ENCODE measurements at places on chromosomes 13 and 19.

DNA sequence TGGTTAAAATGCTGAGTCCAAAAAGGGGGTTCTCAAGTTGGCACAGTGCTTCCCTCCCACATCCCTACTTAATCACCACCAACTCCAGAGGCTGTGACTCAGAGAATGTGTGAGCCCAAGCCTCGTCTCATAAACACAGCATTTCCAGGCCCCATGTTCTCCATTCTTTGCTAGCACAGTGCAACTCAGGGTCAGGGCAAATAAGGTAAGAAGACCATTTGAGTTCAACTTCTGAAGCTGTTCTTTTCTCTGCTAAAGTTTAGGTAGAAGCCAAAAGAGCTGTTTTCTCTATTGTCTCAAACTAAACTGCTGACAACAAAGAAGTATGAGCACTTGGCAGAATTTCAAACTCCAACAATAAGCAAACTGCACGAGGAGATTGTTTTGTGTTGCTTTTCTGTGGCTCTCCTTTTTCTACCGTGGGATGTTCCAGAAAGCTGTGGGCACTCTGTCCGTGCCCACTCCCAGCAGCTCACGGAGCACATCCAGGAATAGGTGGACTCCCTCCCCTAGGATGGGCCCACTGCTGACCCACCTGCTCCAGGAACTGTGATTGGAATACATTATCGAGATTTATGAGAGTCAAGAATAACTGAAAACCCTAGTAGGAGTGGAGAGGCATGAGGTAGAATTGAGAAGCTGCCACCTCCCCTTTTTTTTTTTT lies 494.3 kb downstream of the COG6 start:
- DNase-seq, result no peak

DNA sequence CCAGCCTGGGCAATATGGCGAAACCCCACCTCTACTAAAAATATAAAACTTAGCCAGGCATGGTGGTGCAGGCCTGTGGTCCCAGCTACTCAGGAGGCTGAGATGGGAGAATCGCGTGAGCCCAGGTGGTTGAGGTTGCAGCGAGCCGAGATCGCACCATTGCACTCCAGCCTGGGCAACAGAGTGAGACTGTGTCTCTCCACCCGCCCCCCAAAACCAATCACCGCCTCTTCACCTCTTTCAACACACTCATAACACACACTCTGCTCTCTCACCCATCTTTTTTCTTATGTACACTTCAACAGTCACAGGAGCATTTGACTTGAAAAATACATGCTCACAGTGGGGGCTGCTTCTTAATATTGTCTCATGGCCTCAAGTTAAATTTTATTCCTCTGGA lies 76.8 kb downstream of the ESD start:
- DNase-seq, result no peak

- DNase-seq, result no peak
Measured at GRCh38 chr19:29380581-29380980, 145.2 kb upstream of the VSTM2B start.

- no peak for DNase-seq
Measured at GRCh38 chr13:41645331-41645730, 188.0 kb downstream of the RGCC start.

GRCh38 chr13:46982856-46983582 lies 86.2 kb upstream of the HTR2A start:
- no peak for DNase-seq

- DNase-seq, result no peak
Measured at GRCh38 chr13:48879432-48879831, 96.3 kb upstream of the FNDC3A start.

DNA sequence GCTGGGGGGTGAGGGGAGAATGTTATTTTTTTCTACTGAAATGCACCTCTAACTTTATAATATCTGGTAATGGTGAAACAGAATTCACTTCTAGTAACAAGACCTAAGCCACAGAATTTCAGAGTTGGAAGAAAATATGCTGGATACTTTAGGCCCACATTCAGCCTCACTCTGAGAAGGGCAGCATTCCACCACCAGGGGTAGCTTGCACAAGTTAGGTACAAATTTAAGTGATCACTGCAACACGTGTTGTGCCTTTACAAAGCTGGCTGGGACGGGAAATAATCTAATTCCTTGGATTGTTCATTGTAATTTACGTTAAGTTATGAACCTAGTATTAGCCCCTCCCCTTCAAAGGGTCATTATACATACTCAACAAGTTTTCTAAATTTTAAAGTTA lies 192.3 kb downstream of the RGCC start:
- DNase-seq, result no peak

- no peak for DNase-seq
Measured at GRCh38 chr13:88063741-88064140, 392.6 kb downstream of the SLITRK5 start.

GRCh38 chr13:40158218-40158617 lies 502.8 kb downstream of the COG6 start:
- DNase-seq, result no peak

GRCh38 chr13:80164462-80164861 lies 176.5 kb downstream of the SPRY2 start:
- DNase-seq, result no peak

GRCh38 chr13:66305961-66306617 lies 924.0 kb downstream of the PCDH9 start:
- no peak for DNase-seq

DNA sequence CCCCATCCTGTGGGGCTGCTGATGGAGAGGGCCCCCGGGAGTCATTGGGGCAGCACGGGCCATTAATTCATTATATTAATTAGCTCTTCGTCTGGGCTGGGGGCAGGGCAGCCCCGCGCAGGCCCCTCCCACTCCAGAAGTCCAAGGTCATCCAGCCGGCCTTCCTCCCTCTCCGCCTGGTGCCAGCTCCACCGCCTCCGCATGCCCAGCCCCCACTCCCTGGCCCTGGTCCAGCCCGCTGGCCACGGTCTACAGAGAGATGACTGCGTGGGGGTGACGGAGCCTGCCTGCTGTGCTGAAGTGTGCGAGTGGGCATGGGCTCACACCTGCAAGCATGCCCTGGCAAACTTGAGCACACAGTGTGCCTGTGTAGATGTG lies 8.8 kb downstream of the IGLON5 start:
- DNase-seq, result no peak

DNA sequence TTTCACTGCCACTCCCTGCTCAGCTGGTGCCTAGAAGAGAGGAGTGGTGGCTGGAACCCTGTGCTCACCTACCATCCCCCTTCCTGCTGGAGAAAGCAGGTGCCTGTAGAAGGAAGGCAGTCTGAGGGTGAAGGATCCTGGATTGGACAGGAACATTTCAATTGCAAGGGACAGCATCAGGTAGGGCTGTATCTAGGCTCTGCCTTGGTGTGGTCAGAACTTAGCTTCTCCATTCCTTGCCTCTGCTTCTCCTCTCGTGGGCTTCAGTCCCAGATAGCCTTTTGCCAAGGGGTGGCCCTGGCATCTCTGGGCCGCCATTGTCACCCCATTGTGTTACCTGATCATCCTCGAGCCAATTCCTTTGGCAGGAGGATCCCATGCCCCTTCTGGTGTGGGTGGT lies 73.2 kb upstream of the KCTD15 start:
- DNase-seq, result no peak

- DNase-seq, result no peak
Measured at GRCh38 chr19:1068009-1069001, 1.3 kb downstream of the ARHGAP45 start.

- DNase-seq, result no peak
Measured at GRCh38 chr13:111171629-111172028, 56.5 kb downstream of the ARHGEF7 start.

DNA sequence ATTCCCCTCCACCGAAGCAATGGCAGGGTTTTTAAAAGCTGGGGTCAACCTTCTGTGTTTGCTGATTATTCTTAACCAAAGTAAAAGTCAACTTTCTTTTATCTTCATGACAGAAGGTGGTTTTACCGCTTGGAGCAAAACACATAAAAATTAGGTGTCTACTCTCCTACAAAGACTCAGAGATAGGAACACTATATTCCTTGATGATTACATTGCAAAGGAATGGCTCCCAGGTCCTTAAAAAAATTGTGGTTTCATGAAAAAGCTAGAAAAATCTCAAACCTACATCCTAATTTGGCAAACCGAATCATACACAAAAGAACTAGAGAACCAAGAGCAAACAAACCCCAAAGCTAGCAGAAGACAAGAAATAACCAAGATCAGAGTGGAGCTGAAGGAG lies 760.4 kb upstream of the PCDH20 start:
- no peak for DNase-seq

DNA sequence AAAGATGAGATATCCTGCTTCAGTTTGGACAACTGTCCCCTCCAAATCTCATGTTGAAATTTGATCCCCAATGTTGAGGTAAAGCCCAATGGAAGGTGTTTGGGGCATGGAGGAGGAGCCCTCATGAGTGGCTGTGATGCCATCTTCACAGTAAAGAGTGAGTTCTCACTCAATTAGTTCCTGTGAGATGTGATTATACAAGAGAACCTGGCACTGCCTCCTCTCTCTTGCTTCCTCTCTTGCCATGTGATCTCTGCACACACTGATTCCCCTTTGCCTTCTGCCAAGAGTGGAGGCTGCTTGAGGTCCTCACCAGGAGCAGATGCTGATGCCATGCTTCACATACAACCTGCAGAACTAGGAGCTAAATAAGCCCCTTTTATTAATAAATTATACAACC lies 86.9 kb downstream of the HSPH1 start:
- no peak for DNase-seq

DNA sequence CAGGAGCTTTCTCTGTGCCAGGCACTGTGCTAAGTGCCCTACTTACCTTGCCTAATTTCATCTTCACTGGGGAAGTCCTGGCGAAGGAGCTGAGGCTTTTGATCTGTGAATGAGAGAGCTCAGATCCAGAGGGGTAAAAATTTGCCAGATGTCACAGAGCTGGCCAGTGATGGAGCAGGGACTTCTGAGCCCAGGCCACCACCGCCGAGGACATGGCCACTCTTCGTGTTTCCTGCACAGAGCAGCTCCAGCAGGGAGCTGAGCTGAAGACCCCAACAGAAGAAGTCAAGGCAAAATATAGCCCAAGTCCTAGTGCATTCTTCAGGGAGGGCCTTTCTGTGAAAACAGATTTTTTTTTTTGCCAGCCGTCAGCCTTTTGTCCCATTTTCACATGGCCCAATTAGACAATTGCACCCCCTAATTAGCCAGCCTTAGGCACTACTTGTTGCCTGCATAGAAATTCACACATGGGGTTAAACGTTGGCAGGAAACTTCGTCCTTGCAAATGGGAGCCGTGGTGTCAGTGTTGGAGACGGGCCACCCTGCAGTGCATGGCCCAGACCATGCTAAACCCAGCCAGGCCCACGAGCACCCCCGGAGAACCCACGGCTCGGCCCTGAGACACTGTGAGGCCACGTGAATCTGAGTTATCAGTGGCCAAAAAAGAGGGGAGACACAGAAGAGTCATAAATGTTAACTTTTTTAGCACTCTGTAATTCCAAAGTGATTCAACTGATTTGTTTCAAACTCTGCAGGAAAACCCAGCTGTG lies 7.8 kb downstream of the ZNF536 start:
- DNase-seq, result no peak

- DNase-seq, result peak; percentile 70
Measured at GRCh38 chr19:12899891-12900518, 9.0 kb downstream of the GCDH start.

GRCh38 chr19:4367781-4368127 lies 24.4 kb downstream of the MPND start:
- DNase-seq, result no peak

DNA sequence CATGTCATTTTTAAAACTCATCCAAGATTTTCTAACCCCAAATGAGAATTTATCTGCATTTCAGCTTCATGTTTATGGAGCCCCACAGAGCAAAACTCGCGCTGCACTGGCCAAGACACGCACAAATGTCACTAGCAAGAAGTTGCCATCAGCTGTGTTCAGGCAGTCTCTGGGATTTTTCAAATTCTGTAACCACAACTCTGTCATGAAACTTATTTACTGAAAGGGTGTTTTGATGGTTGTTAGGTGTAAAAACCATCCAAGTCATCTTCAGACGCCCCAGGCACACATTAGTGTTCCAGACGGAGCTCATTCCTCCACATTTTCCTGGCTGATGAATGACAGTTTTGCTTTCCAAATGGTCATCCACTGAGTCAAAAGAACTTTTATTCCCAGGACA lies 63.4 kb downstream of the SLC7A1 start:
- DNase-seq, result no peak

- no peak for DNase-seq
Measured at GRCh38 chr19:10535613-10536012, 8.1 kb upstream of the ATG4D start.

DNA sequence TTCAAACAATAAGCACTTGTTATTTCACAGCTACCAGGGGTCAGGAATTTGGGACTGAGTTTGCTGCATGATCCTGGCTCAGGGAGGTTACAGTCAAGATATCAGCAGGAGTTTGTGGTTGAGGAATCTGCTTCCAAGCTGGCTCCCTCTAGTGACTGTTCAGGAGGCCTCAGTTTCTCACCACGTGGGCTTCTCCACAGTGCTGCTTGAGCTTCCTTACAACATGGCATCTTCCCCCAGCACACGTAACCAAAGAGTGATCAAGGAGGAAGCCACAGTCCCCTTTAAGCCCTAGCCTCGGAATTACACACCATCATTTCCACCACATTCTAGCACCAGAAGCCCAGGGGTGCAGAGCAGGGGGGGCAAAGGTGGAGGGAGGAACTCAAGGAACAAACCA lies 28.8 kb downstream of the CELF5 start:
- DNase-seq, result no peak

DNA sequence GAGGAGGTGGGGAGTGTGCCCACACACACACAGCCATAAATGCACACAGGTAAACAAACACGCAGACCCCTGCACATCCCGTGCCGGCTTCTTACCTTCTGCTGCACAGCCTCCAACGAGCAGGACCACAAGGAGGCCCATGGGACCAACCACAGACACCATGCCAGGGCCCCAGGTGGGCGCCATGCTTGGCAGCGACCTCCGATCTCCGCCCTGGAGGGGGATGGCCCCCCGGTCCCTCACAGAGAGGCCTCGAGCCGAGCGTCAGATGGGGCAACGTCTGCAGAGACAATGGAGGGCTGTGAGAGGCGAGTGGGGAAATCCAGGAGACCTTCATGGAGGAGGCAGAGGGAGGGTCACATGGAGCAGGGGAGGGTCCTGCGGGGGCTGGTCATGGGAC lies 54.7 kb downstream of the PTPRS start:
- DNase-seq, result no peak

GRCh38 chr19:38538793-38539528 lies 78.8 kb downstream of the MAP4K1 start:
- no peak for DNase-seq

- DNase-seq, result no peak
Measured at GRCh38 chr19:39987167-39987566, 9.7 kb upstream of the ZNF546 start.

GRCh38 chr13:103965506-103966243 lies 899.5 kb upstream of the SLC10A2 start:
- DNase-seq, result no peak

- peak; percentile 46 for DNase-seq
Measured at GRCh38 chr13:23578411-23579071, 8.3 kb downstream of the TNFRSF19 start.

DNA sequence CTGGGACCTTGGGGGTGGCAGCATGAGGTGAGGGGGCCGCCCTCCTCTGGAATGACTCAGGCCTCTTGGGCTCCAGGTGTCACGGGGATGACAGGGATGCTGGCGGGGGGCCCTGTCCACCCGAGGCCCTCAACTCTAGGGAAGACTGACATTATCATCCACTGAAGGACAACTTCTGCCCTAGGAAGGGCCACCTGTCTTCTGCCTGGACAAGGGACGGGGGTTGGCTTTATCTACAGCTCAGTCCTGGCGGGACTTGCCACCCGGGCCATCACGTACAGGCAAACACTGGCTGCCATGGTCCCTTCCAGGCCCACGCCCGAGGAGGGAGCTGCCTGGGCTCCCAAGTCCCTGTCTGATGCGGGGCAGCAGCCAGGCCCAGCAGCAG lies 130.7 kb downstream of the STK24 start:
- no peak for DNase-seq

- no peak for DNase-seq
Measured at GRCh38 chr13:73742982-73743381, 391.2 kb downstream of the KLF12 start.

All from GM12892 (cell line).